Fibroblast of lung (primary cell): ENCODE measurements at places on chromosomes 5 and 9. TPM values are rescaled to one million over a fixed set of nuclear protein-coding genes. Genes with fewer than 3 reads are reported as not detected.
A peak's percentile ranks its signal among the peaks of the same experiment; 100 is the strongest.

DNA sequence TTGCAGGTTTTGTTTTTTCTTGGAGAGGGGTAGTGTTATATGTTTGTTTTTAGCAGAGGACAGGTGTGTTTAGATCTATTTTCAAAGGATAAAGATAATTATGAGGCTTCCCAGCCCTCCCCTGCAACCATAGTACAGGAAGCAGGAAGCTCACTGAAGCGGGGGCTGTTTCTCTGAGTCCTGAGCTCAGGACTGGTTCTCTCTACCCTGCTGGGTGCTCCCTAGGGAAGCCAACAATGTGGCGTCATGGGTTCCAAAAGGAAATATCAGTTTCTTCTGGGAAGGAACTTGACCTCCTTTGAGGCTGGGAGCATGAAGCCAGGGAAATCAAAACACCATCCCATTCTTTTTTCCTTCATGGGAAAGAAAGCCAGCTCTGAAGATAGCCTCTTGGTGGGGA, 62.2 kb downstream of the RAD23B start:
- H3K4me3 ChIP-seq = no peak overlapping the region
- H3K4me1 ChIP-seq = peaks cover 2% of the 10 kb centered on the region
- DNase-seq = no peak
- peaks cover 10% of the 10 kb centered on the region for H3K36me3 ChIP-seq
- H3K27me3 ChIP-seq = no peaks in the 10 kb centered on the region

GRCh38 chr9:72589667-72590521, 68.5 kb downstream of the TMC1 start:
- peak; percentile 64 for DNase-seq
- peaks cover 6% of the 10 kb centered on the region for H3K4me1 ChIP-seq
- H3K27me3 ChIP-seq = no peaks in the 10 kb centered on the region

GRCh38 chr5:133910571-133910970, 57.9 kb downstream of the C5orf15 start:
- H3K4me1 ChIP-seq = no peaks in the 10 kb centered on the region
- H3K27ac ChIP-seq = no peak overlapping the region
- no peaks in the 10 kb centered on the region for H3K36me3 ChIP-seq
- DNase-seq = no peak
- no peak overlapping the region for H3K4me3 ChIP-seq
- peaks cover 6% of the 10 kb centered on the region for H3K27me3 ChIP-seq

GRCh38 chr9:37030611-37030939, 3.5 kb downstream of the PAX5 start:
- no peak overlapping the region for H3K27ac ChIP-seq
- H3K4me3 ChIP-seq = no peak overlapping the region
- no peaks in the 10 kb centered on the region for H3K4me1 ChIP-seq
- no peaks in the 10 kb centered on the region for H3K36me3 ChIP-seq
- no peak for DNase-seq

- H3K27ac ChIP-seq = no peak overlapping the region
- DNase-seq = no peak
- no peak overlapping the region for H3K4me3 ChIP-seq
- H3K27me3 ChIP-seq = no peaks in the 10 kb centered on the region
- no peaks in the 10 kb centered on the region for H3K4me1 ChIP-seq
Measured at GRCh38 chr5:174272671-174273070, 227.2 kb downstream of the NSG2 start.

DNA sequence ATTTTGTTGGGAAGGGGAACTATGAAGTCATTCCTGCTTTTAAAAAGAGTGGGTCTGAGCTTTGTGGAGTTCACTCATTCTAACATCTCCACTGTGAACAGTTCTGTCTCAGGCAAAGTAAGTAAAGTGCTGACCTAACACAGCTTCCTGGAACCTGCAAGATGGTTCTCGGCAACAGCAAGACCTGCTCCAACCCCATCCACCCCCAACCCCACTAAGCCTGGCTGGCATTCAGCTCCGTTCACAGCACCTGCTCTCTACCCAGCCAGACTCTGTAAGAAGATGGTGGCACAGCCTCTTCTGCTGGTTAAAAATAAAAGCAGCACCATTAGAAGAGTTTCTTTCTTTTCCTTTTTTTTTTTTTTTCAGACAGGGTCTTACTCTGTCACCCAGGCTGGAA, 42.0 kb downstream of the EPB41L4B start:
- DNase-seq = no peak
- no peak overlapping the region for H3K27ac ChIP-seq
- no peak overlapping the region for H3K4me3 ChIP-seq
- H3K36me3 ChIP-seq = no peaks in the 10 kb centered on the region
- no peaks in the 10 kb centered on the region for H3K4me1 ChIP-seq

GRCh38 chr5:142845402-142845921, 75.3 kb downstream of the ARHGAP26 start:
- no peak overlapping the region for H3K4me3 ChIP-seq
- H3K4me1 ChIP-seq = peaks cover 2% of the 10 kb centered on the region
- H3K27ac ChIP-seq = no peak overlapping the region
- DNase-seq = no peak

- no peaks in the 10 kb centered on the region for H3K4me1 ChIP-seq
- no peak for DNase-seq
- no peaks in the 10 kb centered on the region for H3K36me3 ChIP-seq
Measured at GRCh38 chr9:126720661-126721563, 83.9 kb upstream of the ZBTB43 start.

GRCh38 chr9:126055381-126055985, 271.1 kb upstream of the MVB12B start:
- no peak for DNase-seq
- no peak overlapping the region for H3K4me3 ChIP-seq
- no peaks in the 10 kb centered on the region for H3K36me3 ChIP-seq
- H3K27me3 ChIP-seq = peaks cover 24% of the 10 kb centered on the region

GRCh38 chr9:99244344-99245260, 22.5 kb downstream of the SEC61B start:
- H3K27me3 ChIP-seq = no peaks in the 10 kb centered on the region
- H3K4me3 ChIP-seq = no peak overlapping the region
- peaks cover 2% of the 10 kb centered on the region for H3K4me1 ChIP-seq
- H3K36me3 ChIP-seq = no peaks in the 10 kb centered on the region

DNA sequence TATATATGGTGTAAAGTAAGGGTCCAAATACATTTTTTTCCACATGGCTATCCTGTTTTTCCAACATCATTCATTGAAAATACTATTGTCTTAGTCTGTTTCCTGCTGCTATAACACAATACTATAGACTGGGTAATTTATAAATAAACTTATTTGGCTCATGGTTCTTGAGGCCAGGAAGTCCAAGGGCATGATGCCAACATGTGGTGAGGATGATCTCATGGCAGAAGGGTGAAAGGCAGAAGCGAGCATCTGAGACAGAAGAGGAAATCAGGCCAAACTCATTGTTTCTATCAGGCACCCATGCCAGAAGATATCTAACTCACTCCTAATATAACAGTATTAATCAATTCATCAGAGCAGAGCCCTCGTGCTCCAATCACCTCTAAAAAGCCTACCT, 42.6 kb downstream of the ANKRD55 start:
- H3K36me3 ChIP-seq = no peaks in the 10 kb centered on the region
- H3K4me1 ChIP-seq = no peaks in the 10 kb centered on the region
- H3K27me3 ChIP-seq = no peaks in the 10 kb centered on the region
- H3K27ac ChIP-seq = no peak overlapping the region

SPINK6 gene
- not detected in 2 replicates for total RNA-seq

CCDC171 gene
- 4.6 and 4.8 TPM in 2 replicates for total RNA-seq

FAM170A gene
- not detected in 2 replicates for total RNA-seq

TRMT10B gene
- 3.9 and 5.6 TPM in 2 replicates for total RNA-seq

IGIP gene
- 11.7 and 13.4 TPM in 2 replicates for total RNA-seq

GPRIN1 gene
- 4.9 and 6.3 TPM in 2 replicates for total RNA-seq

TMOD1 gene
- total RNA-seq = 2.6 and 4.0 TPM in 2 replicates

F2RL1 gene
- total RNA-seq = 20.8 and 25.1 TPM in 2 replicates
